ENCODE measurements at places on chromosomes 4 and X.

GRCh38 chrX:65731684-65732289 lies 64.3 kb downstream of the MSN start:
- no peak for DNase-seq

DNA sequence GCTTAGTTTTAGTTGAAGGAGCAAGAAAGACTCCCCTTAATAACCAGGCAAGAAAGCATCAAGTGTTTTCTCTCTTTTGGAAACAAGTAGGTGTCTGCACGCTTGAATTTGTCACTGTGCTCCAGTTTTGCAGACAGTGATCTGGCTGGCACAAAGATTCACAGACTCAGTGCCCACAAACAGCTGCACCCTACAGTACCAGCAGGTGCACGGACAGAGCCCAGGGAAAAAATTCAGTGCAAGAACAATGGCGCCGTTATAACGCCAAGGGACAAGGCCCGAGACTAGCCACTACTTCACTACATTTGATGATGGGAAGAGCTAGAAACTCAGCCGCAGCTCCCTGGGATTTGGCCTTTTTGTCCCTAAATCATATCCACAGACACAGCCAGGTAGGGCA lies 56.0 kb downstream of the ZNF827 start:
- DNase-seq: no peak

DNA sequence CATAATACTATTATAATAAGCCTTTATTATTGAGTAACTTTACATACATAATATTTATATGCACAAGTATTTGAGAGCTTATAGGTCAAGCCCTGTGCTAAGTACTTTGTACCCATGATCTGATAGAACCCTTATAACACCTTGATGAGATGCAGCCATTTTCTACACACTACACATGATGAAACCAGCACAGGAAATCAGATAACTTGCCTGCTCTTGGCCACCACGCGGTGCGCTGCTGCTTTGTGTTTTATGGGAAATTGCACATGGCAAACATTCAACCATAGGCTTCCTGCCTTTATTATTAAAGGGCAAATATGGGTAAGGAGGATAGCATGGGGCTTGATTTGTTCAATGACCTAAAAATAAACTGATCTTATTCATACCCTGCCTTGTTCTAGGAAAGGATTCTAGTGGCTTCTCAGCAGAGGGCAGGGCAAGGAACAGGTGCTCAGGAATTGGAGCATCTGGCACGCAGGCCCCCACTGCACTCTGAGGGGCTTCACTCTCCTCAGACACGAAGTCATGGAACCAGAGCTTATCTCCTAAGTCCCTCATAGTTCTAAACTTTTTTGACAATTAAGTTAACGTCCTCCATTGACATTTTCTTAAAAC lies 31.6 kb upstream of the NAP1L5 start:
- DNase-seq: no peak

DNA sequence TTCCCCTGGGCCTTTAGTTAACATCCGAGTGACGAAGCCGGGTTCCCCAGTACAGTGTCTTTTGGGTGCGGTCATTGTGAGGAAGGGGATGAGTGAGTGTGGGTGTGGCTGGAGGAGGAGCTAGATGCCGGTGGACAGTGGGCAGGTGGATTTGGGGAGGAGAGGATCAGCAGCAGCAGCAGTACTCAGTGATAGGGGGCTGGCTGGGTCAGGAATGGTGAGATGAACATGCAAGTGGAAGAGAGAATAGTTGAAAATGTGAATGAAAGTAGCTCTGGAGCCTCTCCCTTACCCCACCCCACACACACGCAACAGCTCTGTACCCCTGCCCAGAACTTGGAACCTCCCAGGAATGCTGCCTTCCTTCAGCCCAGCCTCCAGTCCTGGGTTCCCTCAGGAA lies 4.5 kb downstream of the TSR2 start:
- no peak for DNase-seq

DNA sequence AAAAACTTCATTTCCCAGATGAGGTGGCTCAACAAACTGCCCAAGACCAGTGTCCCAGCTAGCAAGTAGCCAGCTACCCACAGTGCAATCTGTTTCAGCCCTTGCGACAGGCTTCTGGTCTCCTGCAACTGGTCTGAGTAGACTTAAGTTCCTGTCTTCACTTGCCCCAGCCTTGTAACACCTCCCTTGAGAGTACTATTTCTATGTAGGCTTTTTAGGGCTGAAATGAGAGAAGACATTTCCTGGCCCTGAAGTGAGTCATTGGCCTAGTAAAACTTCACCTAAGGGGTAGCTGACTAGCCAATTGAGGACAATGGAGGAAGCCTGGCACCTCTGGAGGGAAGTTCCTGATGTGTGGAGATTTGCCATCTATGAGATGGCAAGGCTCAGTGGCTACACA lies 80.1 kb upstream of the STIM2 start:
- DNase-seq: no peak

DNA sequence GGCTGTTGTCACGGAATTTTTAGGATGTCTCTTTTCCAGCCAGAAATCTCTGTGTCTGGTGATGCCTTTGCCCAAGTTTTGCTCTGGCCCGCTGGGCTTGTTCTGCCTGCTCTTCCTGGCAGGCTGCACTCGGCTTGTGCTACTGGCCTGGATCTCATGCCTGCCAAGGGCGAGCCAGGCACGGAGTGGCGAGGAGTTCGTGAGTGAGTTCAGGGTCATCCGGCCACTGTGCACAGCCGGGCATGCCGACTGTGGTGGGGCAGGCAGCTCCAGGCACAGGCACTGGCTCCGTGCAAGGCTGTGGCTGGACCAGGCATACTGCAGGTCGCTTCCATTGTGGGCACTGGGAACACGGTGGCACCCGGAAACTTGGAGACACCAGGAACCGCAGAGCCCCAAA lies 129.1 kb downstream of the ARHGAP10 start:
- DNase-seq: no peak

DNA sequence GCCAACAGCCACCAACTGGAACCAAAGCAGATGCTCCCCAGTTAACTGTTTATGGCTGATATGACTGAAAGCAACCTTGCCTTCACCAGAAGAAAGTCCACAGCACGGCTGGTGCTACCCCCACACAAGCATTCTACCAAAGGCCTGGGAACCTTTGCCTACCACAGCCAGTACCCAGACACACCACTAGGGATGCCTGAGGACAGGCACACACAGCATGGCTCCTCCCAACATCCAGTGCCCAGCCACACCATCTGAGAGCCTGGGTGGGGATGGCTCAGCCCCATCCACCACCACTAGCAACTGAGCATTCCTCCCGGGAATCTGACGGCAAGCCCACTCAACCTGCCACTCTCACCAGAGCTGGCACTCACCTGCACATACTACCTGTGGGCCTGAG lies 178.6 kb downstream of the SLC7A11 start:
- no peak for DNase-seq

DNA sequence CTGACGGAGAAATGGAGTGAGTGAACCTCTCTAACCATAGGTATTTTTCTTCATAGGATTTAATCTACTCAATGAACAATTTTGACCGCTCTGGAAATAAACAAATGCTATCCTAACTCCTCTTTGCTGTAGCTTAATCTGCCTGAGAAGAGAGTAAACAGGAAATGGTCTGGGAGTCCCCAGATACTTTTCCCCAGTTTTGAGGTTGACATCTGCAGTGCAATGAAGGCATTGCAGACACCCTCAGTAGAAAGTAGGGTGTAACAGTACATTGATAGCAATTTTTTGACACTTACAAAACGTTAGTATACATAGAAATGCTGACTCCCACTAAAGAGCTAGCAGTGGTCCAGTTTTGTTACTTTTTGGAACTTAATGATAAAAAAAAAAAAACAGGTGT lies 495.9 kb upstream of the FAM241A start:
- no peak for DNase-seq

DNA sequence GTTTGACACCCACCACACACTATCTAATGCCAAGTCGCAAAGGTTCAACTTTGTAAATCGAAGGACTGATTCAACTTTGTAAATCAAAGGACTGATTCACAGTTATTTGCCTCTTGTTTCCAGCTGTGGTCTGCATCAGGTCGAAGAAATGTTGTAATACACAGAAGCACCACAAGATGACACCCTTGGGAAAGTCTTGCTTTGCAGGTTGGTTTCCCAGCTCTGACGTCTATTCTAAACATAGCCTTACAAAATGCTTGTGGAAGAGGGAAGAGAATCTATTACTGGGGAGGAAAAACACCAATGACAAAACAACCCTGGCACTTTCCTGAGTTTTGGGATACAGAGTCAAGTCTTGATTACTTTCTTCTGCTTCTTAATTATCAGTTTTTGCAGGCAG lies 35.3 kb downstream of the SUPT20HL1 start:
- no peak for DNase-seq

DNA sequence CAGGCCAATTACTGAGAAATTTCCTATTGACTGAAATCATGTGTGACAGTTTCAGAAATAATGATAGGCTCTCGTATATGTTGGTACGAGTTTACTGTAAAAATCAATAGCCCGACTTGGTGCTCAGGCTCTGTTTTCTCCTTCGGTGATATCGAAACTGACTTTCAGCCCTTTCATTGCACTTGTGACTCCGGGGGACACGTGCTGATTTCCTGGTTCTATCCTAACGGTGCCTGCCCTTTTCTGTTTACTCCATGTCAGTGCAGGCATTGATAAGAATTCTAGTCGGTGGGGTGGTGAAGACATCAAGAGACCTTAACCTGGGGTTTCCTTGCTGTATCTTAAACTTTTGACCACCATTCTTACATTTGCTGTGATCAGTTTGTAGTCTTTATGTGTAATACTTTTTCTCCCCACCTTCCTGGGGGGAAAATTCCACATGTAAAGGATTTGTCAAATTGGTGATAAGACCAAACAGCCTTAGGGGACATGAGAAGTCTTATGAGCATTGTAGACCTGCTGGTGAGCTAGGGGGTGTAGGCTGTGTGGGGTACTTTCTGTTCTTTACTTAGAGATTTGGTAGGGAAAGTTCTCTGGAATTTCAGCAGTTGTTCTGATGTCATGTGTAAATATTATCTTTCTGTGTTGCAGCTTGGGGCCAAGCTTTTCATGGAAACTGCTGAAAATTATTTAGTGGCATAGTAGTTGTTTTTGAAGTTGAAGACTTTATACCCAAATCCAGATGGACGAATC lies 52.7 kb downstream of the TMEM131L start:
- DNase-seq: no peak

Data from stimulated activated CD4-positive, alpha-beta T cell treated with anti-CD3 and anti-CD28 coated beads, Interleukin-4, amount 100 ng/mL, for 4 hours (primary cell).